Stimulated activated CD4-positive, alpha-beta T cell treated with anti-CD3 and anti-CD28 coated beads, Interleukin-2, amount 100 ng/mL, for 4 hours (primary cell): ENCODE measurements at places on chromosomes 3 and 15.

- DNase-seq: no peak
Measured at GRCh38 chr3:168157099-168157700, 61.5 kb upstream of the GOLIM4 start.

- DNase-seq: no peak
Measured at GRCh38 chr3:169091196-169091823, 572.2 kb downstream of the MECOM start.

GRCh38 chr3:181880331-181880730 is 168.6 kb downstream of the SOX2 start:
- no peak for DNase-seq

GRCh38 chr3:172137287-172138192 is 98.2 kb downstream of the FNDC3B start:
- DNase-seq: no peak

DNA sequence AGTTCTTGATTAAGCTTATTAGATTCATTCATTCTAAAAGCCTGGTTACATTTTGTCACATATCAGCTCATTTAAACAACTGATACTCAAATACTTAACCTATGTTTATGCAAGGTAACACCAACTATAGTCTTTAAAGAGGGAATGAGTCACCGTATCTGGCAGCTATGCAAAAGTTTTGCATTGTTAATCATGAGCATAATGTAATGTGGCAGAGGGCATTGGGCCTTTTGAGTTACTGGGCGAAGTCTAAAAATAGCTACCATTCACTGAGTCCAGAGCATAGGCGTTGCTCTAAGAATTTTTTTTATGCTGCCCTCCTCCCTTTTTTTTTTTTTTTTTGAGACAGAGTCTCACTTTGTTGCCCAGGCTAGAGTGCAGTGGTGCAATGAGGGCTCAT is 277.7 kb upstream of the ZNF717 start:
- no peak for DNase-seq

- no peak for DNase-seq
Measured at GRCh38 chr3:102224171-102224570, 210.6 kb upstream of the ZPLD1 start.

DNA sequence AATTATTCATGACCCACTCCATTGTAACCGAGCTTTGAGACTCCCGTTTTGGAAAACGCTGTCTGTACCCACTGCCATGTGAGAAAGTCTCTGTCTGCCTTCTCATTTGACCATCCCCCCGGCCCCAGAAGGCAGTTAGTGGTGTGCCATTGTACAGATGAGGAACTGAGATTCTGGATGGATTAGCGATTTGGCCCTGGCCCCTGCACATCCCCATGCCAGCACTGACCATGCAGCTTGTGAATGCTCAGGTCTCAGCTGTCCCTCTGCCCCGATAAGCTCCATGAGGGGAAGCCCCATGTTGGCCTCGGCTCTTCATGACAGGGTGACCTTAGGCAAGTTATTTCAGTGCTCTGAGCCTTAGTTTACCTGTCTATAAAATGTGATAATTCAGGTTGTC is 153.0 kb upstream of the SMAD3 start:
- no peak for DNase-seq

GRCh38 chr3:72574144-72574543 is 274.1 kb downstream of the SHQ1 start:
- no peak for DNase-seq

- no peak for DNase-seq
Measured at GRCh38 chr3:176663387-176663786, 533.9 kb downstream of the TBL1XR1 start.

DNA sequence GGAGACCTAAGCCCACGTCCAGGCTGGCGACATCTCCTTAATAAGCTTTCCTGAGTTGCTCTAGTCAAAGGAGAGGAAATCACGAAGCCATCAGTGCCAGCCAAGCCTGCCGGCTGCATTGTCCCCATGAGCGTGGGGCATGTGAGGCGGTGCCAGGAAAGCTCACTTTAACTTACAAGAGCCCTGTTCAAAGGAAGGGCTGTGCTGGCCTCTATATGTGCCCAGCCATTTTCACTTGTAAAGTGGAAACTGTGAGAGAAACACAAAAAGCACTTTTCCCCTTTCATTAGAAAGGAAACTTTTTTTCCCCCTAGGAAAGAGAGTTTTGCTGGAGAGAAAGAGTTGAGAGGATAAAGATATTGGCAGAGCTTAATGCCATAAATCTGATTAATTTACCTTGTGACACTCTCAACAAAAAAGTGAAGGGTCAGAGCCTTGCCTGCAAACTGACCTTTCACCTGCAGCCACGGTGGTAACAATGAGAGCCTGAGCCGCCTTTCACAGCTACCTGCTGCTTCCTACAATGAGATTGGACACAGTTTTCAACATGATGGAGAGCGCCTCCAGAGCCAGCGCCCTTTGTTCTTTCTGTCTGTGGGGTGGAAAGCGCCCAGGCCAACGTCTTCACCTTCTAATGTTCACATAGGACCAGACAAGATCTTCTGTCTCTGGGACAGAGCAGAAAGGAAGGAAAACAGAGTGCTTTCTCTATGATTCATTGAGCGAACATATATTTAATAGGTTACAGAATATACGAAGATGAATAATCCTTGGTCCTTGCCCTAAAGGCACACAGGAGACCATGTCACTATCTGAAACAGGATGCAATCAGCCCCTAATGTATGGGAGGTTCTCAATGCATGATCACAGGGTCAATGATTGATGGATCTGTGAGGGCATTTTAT is 233.1 kb upstream of the HES1 start:
- no peak for DNase-seq

DNA sequence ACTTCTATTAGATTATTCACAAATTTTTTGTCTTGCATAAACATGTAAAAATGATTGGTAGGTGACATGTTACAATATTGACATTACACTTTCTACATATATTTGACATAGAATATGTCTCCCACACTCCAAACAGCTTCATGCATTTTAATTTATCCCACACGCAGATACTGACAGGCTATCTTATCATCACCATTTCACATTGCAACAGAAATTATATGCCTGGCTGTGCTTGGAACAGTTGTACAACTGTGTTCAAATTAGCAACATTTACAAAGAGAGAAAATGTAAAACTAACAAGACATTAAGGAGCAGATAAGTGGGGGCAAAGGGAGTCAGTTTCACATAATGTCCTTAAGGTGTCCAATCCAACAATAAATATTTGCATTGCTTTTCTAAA is 1208.5 kb downstream of the NSUN3 start:
- DNase-seq: no peak

GRCh38 chr3:42051384-42052131 is 39.6 kb upstream of the TRAK1 start:
- no peak for DNase-seq

GRCh38 chr15:51038162-51038973 is 56.3 kb downstream of the TNFAIP8L3 start:
- DNase-seq: no peak

GRCh38 chr3:5309171-5309570 is 121.7 kb downstream of the EDEM1 start:
- no peak for DNase-seq

DNA sequence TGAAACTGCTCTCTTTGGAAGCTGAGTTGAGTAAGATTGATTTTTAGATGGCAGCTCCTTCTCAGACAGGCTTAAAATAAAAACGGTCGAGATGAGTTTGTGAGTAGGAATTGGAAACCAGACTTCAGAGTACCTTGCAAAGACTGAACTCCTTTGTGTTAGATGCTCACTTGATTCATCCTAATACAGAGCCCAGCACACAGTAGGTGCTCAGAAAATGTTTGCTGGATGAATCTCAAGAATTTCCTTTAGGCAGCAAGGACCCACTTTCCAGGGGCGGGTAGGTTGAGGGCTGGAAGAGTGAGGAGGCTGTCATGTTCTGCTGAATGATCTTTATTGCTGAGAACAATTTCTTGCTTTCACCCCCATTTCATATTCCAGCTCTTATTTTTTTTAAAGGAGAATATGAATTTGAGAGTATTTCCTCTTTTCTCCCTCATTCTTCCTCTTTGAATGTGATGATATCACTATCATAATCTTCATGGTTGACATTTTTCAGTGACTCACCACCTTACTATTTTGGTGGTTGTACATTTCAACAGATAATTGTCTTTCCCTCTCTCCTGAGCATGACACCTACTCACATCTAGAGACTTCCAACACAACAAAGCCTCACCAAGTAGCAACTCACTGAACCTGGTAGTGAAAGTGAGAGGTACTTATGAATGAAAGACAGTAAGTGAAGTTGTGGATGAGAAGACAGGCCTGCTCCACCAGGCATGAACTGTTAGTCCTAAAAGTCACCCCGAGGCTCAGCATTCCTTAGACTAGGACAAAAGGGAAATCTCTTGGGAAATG is 113.3 kb downstream of the PDCD6IP start:
- no peak for DNase-seq

DNA sequence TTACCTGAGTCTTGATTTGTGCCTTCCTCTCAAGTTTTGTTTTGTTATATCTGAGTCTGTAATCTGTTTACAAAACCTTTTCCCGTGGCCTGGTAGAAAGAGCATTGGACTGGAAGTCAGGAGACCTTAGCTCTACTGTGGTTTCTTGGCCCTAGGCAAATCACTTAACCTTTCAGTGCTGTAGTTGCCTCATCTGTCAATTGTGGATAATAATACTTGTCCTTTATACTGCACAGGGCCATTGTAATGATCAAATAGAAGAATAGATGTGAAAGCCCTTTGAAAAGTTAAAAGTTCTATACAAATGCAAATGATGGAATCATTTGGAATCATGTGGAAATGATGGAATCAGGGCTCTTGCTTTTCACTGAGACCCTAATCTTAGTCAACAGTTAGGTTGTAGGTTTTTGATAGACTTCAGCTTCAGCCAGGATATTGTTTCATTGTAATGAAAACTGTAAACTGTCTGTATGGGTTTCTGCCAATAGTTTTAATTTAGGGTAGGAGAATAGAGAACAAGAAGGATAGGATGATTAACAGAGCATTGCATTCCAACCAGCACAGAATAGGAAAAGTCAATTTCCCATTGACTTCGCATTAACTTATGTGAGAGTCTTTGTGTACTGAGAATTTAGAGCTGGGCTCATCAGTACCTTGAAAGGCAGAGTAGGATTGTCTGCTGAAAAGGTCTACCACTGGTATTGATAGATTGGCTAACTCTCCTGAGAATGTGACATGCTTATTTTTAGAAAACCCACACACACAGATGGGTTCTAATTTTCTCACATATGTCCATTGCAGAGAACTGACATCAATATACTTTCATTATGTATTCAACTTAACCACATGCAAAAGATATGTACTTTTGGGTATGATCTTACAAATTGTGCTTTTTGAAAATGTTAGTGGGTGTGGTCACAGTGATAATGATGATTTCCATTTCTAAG is 21.8 kb downstream of the MAP2K5 start:
- DNase-seq: no peak

DNA sequence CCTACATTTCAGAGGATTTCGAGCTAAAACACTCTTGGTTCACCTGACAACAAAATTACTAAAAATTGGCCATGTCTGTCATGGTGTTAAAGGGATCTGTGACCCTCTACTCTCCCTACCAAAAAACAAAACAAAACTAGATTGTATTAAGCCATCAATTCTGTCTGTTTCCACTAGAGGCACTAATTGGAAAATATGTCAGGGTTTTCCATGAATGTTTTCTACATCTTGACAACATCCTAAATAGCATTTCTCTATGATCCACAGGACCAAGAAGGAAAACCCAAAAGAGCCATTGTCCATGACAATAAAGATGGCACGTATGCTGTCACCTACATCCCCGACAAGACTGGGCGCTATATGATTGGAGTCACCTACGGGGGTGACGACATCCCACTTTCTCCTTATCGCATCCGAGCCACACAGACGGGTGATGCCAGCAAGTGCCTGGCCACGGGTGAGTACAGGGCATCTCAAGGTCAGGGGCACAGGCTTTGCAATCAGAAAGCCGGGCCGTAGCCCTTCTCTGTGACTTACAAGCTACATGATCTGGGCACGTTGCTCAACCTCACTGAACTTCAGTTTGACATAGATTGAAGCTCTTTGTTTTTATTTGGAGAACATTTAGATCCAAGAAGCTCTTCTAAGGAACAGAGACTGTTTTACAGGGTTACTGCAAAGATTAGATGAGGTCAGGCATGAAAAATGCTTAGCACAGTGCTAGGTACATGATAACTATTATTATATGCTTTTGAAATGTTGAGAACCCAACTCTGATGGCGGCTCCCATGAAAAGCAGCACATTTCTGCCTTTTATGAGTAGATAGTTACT is 74.8 kb downstream of the DNASE1L3 start:
- DNase-seq: no peak
